ENCODE measurements at places on chromosomes 6 and 20.

DNA sequence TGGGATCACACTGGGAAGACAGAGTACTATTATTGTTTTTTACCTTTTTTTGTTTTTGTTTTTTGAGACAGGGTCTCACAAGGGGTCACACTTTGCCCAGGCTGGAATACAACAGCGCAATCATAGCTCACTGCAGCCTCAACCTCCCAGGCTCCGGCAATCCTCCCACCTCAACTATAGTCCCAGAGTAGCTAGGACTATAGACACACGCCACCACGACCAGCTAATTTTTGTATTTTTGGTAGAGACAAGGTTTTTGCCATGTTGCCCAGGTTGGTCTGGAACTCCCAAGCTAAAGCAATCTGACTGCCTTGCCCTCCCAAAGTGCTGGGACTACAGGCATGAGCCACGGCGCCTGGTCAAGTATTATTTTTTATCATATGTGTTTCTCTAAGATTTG is 81.0 kb downstream of the ZMYND8 start:
- DNase-seq, result no peak

- no peak for DNase-seq
These were observed 20.5 kb downstream of the RSPH9 start for GRCh38 chr6:43665376-43665775.

DNA sequence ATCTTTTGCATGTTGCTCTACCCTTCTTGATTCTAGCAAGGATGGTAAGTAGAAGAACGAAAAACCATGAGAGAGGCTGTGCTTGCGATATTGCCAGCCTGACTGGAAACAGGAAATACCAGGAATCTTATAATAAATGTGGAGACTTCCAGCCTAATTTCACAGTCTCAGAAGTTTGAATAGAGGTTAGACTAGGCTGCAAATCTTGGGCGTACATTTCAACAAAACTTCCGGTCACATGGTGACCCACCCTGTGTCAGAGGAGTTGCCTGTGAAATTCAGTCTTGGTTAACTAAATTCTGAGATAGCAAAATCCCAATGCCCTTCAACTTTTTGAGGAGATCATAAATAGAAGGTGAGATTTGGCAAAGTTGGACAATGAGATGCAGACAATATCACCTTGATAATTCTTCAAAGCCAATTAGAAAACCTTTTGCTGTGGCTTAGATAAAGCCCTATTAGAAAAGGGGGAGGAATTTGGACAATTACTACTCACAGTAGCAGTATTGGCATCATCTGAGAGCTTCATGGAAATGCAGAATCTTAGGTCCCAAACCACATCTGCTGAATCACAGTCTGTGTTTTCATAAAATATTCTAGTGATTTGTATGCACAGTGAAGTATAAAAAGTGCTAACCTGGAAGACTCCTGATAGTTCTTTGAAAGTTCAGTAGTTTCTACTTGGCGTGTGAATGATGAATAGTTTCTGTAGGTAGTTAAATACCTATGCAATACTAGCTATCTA is 262.0 kb upstream of the JAG1 start:
- no peak for DNase-seq

DNA sequence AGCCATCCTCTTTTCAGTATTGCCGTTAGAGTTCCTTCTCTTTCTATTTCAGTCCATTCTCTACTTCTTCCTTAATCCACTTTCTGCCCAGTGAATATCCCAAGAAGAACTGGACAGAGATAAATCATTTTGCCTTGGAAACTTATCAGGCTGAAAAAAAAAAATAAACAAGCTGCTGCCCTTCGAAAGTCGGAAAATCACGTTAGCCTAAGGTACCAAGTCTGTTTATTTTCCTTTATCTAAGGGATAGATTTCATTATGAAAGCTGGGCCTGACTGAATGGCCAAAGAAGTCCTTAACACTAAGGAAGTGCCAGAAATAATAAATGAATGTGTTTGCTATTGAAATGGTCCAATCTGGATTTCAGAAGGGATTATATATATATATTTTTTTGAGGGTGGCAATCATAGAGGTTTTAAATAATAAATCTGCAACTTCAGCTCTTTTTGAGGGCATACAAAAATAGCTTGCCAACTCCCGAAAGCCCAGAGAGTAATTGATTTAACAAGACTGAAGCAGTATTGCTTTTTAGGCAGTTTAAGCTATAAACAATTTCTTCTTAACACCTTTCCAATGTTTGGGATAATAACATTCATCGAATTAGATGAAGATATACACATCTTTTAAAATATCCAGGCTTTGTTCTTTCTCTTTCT is 127.0 kb upstream of the STMND1 start:
- DNase-seq, result no peak
